AML-193 (cell line): ENCODE measurements at places on chromosomes 1 and 21.

- no peak for DNase-seq
These were observed 73.1 kb upstream of the LPGAT1 start for GRCh38 chr1:211903490-211904245.

DNA sequence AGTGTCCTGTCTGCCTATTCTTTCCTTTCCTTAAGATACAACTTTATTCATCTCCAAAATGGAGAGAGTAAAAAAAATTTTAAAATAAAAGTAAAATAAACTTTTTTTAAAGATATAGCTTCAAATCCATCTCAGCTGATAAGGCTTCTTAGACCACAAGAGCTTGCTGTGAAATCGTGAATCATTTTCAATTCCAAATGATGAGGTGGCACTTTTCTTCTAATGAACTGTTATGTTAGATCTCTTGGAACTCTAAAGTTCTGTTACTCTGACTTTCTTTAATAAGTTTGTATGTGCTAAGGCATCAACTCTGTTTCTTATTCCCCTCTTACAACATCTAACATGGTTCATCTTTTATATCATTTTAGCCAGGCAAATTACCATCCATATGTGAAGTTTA lies 4.5 kb downstream of the SH3GLB1 start:
- DNase-seq, result no peak

DNA sequence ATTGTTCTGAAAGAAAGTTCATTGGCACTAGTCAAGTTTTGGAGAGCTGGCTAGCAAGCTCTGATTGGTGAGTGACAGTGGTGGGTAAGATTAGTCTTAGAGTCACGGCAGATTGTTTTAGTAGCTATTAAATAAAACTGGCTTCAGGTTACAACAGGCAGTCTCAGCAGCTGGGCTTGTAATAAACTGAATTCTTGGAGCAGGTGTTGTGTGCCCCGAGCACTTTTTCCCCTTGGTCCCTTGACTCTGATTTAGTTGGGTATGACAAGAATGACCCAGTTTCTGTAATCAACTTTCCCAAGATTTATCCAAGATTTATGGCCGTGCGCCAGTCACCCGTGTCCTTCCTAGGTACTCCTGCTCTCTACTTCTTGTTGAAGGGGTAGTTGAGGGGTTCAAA lies 40.2 kb downstream of the TBCE start:
- DNase-seq, result no peak

DNA sequence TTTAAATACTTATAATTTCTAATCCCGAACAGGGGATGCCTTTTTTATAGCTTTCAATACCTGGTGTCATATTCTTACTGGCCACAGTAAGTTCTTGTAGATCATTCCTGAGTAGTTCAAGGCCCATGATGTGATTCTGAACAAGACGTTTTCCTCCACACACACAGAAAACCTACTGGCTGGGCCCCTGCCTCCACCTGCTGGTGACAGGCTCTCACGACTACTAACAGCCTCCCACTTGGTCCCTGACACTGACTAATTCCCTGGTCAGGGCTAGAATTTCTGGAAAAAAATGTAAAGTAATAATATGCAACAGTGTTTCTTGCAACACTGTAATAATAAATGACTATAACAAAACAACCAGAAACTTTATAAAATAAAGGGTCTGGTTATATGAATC lies 50.4 kb upstream of the RIPK4 start:
- no peak for DNase-seq

- peak; percentile 10 for DNase-seq
These were observed 1.4 kb upstream of the NVL start for GRCh38 chr1:224331326-224331725.

- DNase-seq, result no peak
These were observed 13.5 kb upstream of the NEXN start for GRCh38 chr1:77874804-77875445.

GRCh38 chr1:178629252-178630154 lies 95.5 kb upstream of the RALGPS2 start:
- no peak for DNase-seq

- DNase-seq, result no peak
These were observed 116.2 kb downstream of the DISP1 start for GRCh38 chr1:222931023-222931422.

GRCh38 chr1:67898033-67898726 lies 64.9 kb upstream of the GNG12 start:
- DNase-seq, result no peak

DNA sequence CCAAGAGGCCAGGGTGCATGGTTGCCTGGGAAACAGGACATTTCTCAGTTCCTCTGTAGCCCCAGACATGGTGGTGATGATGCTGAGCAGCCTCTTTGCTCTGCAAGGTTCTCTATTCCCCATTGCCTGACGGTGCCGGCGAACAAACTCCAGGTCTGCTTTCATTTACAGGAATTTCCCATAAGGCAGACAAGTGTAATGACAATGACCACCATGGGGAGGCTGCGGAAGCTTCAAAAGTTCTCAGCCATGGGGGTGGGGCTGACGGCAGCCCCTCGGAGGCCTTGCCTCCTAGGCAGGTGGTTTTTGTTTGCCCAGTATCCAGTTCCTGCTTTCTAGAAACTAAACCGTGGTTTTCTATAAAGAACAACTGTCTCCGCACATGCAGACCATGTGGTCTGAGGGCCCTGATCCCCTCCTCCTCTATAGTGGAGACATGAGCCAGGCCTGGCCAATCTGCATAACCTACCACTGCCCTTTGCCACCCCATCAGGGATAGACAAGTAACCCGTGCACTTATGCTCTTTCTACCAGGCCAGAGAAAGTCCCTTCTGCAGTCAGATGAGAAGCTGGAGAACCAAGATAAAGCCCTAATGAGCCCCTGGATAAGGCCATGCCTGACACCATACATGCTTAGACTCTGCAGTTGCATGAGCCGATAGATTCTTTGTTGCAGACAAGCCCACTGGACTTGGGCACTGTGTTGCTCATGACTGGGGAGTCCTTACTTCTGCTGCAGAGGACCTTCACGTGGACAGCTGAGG lies 54.1 kb downstream of the LDLRAD2 start:
- no peak for DNase-seq

DNA sequence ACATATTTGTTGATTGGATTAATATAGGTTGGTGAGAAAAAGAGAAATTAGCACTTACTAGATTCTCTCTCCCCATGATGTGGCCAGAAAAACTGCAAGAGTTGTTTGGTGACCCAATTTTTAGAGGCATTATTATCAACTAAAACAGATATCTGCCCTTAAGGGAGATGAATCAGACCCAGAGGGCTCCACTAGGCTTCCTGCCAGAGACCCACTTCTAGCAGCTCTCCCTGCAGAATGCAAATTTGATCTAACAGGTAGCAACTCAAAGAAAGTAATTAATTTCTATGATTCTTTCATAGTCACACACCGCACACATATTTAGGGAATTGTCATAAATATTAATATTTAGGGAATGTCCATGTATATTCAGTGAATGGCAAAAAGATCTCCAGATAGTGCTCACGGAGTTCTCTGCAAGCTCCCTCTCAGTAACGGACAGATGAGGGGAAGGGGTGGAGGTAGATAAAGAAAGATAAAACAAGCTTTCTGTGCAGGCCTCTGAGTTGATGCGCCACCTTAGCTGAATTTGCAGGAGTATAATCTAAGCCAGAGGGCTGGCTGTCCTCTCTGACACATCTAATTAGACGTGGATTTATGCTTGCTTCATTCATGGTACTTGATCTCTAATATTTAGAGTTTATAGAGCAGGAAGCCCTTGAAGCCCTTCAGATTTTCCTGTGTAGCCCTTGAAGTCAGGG lies 84.1 kb upstream of the CCDC190 start:
- DNase-seq, result no peak

GRCh38 chr1:98078596-98078995 lies 157.8 kb upstream of the DPYD start:
- peak; percentile 51 for DNase-seq

DNA sequence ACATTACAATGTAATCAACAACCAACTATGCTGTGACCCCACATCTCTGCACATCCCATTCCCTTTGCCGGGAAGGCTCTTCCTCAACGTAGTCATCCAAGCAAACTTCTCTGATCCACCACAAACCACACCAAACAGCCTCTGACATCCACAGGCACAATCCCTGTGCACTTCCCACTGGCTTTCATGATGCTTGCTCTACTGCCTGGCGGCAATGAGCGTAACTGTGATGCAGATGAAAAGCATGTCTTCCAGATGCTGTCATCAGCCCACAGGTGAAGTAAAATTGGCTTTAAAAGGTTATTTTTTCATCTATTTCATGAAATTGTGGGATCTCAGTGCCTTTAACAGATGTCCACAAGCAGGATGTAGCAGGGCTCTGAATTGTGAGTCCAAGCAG lies 635.2 kb downstream of the SMYD3 start:
- no peak for DNase-seq

- no peak for DNase-seq
These were observed 11.8 kb downstream of the TGFBR3 start for GRCh38 chr1:91874167-91874566.
